ENCODE measurements at places on chromosomes 7 and 10.

GRCh38 chr7:99204078-99204477, 3.8 kb downstream of the KPNA7 start:
- DNase-seq: no peak

- DNase-seq: no peak
Observed at GRCh38 chr7:102069931-102070629, 216.6 kb upstream of the SH2B2 start.

- no peak for DNase-seq
Observed at GRCh38 chr10:79459243-79459642, 13.8 kb upstream of the ZCCHC24 start.

GRCh38 chr7:3294432-3295100, 6.5 kb upstream of the SDK1 start:
- no peak for DNase-seq

- no peak for DNase-seq
Observed at GRCh38 chr7:113321201-113321600, 202.8 kb upstream of the SMIM30 start.
